ENCODE measurements at places on chromosomes 3 and 15.
A peak's percentile ranks its signal among the peaks of the same experiment; 100 is the strongest.

DNA sequence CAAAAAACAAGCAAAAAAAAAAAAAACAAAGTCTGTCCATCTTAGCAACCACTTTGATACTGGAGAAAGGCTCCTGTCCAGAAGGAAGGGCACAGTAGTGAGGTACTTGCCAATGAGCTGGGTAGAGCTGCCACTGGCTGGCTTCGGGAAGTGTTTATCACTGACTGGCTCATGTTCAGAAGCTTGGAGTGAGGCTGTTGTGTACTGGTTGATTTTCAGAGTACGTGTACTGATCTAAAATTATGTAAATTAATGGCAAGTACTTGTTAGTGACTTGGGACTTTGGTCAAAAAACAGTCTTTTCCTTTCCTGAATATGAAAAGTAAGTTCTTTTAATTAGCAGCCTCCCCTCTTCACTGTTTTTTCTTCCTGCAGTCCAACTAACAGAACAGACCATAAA lies 979 bp upstream of the ZNF621 start:
- no peak for DNase-seq

DNA sequence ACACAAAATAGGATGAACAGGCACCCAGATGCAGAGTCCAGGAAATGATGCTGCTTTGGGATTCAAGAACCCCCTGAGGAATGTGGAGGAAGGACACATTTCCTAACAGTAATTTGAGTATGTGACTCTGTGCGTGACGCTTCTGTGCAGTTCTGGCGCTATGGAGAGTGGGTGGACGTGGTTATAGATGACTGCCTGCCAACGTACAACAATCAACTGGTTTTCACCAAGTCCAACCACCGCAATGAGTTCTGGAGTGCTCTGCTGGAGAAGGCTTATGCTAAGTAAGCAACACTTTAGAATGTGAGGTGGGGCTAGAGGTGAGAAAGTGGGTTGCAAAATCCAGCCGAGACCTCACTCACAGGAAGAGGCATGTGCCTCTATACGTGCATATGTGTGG lies 28.3 kb downstream of the CAPN3 start:
- no peak for DNase-seq

DNA sequence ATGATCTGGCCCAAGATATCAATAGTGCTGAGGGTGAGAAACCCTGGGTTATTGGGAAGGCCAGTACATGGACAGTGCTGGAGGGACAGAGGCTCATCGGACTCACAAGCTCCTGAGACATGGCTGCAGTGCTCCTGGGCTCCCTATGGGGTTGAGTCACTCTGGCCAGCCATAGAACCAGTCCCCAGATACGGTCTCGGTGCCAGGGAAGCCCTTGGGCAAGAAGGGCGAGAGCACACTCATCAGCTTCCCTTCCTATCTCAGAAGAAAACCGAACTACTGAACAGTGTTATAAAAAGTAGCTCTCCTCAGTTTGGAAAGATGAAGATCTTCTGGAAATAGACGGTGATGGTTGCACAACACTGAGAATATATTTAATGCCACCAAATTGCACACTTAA lies 34.4 kb downstream of the POC1A start:
- DNase-seq: peak; percentile 37

DNA sequence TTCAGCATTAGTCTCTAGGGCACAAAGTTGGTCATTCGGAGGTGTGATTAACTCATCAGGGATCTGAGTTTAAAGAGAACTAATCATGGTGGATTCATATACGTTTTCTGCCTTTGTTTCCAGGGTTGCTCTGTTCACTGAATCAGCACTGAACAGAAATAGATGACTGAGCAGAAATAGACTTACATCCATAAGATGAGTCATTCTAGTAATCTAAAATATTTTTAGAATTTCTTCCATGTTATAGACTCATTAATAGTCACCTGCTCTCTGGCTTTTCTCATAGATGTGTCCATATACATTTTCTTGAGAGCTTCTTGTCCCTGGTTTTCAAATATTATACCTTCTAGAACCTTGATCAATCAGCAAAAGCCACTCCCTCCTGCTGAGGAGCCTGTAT lies 837.6 kb upstream of the DPPA4 start:
- DNase-seq: no peak

DNA sequence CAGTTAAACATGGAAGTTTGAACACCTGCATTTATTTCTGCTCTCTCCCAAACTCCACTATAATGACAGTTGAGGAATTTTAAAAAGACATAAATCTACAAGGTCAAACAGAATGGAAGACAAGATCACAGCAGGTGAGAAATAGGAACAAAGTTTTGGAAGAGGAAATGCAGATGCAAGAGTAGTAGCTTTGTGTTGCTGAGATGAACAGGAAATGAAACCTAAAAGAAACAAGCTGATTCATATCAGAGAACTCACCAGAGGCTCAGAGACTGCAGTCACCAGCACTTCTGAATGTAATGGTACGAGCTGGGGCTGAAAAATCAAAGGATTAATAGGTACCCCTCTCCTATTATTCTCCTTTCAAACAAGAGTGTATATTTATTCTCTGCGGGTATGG lies 459.9 kb downstream of the RAP2B start:
- no peak for DNase-seq

DNA sequence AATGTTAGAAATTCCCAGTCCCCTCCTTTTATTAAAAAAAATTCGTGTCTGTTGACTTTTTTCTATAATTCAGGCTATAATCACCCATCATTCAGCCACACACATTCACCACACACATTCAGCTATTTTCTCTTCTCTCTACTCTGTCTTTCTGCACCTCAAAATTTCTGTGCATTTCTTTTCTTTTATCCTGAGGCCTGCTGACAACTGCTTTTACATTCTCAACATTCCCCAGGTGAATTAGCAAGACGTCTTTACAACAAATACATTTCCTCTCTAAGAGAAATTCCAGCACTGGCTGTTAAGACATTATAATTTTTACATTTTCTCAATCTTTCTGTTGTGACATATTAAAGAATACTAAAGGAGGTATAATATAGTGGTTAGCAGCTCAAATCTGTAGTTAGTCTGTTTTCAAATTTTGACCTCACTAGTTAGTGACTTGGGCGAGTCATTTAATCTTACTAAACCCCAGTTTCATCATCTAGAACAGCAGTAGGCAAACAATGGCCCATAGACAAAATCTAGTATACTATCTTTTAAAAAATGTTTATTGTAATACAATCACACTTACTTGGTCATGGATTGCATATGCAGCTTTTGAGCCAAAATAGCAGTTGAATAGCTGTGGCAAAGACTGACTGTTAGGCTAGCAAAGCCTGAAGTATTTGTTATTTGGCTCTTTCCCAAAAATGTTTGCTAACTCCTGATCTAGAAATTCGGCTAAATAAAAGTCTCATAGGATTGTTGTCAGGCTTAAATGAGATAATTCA lies 350.7 kb downstream of the NSUN3 start:
- no peak for DNase-seq

- DNase-seq: no peak
Measured at GRCh38 chr15:63414474-63415120, 33.0 kb upstream of the CA12 start.

DNA sequence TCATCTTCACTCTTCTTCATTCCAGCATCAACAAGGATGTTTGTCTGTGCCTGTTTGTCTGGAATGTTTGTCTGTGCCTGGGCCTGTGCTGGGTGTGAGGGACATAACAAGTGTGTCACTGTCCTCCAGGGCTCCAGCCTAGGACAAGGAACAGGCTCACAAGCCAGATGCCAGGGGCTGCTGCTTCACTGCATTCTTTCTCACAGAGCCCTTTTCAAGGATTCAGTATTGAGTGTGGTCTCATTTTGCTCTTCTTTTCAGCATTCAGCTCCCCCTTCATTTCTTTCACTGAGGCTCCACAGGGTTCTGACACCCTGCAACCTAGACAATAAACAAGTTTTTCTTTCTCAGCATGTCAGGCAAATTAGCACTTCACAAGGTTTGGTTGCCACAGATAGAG lies 43.6 kb upstream of the KY start:
- DNase-seq: no peak

Measured in lower lobe of right lung (tissue), 2 donors.